Occipital lobe (tissue), 3 donors: ENCODE measurements at places on chromosomes 4 and X.

DNA sequence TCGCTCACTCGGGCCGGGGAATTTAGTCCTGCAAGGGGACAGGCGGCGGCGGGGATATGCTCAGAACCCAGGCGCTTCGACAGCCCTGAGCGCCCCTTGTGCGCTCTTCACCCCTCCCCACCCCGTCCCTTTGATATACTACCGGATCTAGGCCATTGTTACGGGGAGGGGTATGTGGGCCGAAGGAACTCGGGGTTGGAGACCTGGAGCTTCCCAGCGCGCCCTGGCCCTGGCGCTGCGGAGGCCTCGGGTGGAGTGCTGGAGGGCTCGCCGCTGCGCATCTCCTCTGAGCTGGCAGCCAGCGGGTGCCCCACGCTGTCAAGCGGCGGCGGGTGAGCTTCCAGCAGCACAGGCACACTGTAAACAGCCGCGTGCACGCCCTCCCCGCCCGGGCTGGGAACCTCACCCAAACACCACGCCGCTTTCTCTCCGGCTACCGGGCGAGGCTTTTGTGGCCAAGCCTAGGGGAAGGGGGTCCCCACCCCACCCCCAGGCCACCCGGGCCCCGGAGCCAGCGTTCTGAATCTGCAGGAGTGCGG, 54.5 kb upstream of the BCOR start:
- DNase-seq = peak; percentile 5

- no peak for DNase-seq
These were observed 49.8 kb downstream of the TMEM144 start for GRCh38 chr4:158259955-158260575.

GRCh38 chr4:139177869-139178619, 1.0 kb upstream of the ELF2 start:
- DNase-seq = peak; percentile 88

DNA sequence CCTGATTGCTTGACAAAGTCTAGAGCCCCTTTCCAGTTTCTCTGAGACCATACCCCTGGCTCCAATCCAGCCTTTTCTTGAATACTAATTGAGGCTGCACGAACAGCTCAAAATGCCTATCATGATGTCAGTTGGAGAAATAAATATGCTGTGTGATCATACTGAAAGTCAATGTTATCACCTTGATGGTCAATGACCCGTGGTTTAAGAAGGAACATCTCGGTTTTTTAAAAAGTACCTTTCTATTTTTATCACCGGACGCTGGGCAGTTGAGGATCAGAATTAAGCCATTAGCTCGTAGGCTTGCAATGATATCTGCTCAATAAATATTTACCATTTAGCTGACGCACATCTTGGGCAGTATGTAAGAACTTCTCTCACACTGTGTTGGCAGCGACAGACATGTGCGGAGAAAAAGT, 852 bp upstream of the WDR44 start:
- DNase-seq = no peak

- no peak for DNase-seq
These were observed 841.1 kb downstream of the CENPC start for GRCh38 chr4:66704243-66704642.

DNA sequence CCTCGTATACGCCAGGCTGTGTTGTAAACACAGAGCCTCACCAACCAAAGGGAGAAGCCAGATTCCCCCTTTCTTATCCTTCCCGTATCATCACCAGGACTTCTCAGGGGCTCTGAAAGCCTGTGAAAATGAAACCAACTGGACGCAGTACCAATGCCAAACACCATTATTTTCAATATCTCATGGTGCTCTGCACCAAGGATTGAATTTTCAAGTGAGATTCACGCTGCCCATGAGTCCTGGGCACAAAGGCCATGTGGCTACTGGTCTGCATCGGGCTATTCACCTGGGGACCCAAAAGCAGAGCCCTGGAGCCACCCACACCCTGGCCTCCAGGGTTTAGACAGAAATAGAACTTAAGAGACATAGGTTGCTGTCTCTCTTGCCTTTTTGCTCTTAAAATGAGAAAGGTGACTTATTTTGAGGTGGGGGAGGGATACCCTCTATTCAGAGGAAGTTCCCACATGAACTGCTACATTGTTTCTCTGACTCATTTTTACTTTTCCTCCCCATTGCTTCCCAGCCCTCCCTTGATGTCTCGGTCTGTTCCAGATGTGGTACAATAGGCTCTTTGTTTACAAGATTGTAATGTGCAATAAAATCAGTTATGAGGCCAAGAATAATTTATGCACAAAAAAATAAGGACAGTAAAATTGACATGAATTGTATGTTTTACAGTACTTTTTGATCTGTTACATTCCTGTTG, 55.4 kb downstream of the MAML3 start:
- DNase-seq = no peak

GRCh38 chrX:84748965-84749656, 246.9 kb upstream of the HDX start:
- no peak for DNase-seq

- no peak for DNase-seq
These were observed 218.7 kb upstream of the NDST4 start for GRCh38 chr4:115332078-115332477.

- DNase-seq = no peak
These were observed 248.0 kb upstream of the ADAMTS3 start for GRCh38 chr4:72817012-72817411.

GRCh38 chrX:132751063-132751690, 207.3 kb downstream of the HS6ST2 start:
- no peak for DNase-seq

GRCh38 chr4:18518098-18518497, 496.5 kb upstream of the LCORL start:
- no peak for DNase-seq

DNA sequence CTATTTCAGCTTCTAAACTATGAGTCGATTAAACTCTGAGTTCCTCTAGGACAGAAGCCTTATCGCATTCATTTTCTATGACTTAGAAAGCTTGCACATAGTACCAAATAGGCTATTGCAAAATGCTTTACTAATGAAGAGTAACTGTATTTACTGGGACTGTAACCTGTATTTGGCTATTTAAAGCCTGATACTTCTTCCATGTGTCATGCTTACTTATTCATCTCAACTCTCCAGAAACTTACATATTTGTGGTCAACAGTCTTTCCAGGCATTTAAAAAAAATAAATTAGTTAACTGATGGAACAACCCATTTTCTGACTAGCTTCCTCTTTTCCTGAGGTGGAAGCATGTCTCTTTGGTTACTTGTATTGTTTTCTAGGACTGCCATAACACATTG, 467.9 kb downstream of the PCDH11X start:
- no peak for DNase-seq

GRCh38 chr4:147828331-147828905, 96.5 kb downstream of the ARHGAP10 start:
- no peak for DNase-seq

- no peak for DNase-seq
These were observed 47.4 kb downstream of the SMIM14 start for GRCh38 chr4:39591290-39591689.

DNA sequence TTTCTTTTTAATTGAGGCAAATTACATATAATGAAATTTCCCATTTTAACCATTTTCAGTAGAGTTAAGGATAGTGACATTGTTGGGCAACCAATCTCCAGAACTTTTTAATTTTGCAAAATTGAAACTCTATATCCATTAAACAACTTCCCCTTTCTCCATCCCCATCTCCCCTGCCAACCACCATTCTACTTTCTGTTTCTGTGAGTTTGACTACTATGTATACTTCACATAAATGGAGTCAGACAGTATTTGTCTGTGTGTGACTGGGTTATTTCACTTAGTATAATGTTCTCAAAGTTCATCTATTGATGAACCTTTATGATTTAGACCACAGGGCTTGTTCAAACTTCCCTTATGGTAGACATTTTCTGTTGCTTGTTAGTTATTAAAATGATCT, 364.5 kb upstream of the MAD2L1 start:
- no peak for DNase-seq

GRCh38 chr4:55866290-55866907, 13.0 kb downstream of the EXOC1 start:
- no peak for DNase-seq
